ENCODE measurements at places on chromosomes 16 and 17.

GRCh38 chr17:31595666-31596381 lies 204.3 kb downstream of the RAB11FIP4 start:
- DNase-seq = no peak

- DNase-seq = peak; percentile 81
These were observed at the start of the genes NTHL1 and TSC2 for GRCh38 chr16:2047330-2048115. NTHL1 (minus strand) TSS chr16:2047834; CDS start chr16:2047823, 11 bp downstream. TSC2 (plus strand) TSS chr16:2047985; CDS start chr16:2048616, 631 bp downstream.

DNA sequence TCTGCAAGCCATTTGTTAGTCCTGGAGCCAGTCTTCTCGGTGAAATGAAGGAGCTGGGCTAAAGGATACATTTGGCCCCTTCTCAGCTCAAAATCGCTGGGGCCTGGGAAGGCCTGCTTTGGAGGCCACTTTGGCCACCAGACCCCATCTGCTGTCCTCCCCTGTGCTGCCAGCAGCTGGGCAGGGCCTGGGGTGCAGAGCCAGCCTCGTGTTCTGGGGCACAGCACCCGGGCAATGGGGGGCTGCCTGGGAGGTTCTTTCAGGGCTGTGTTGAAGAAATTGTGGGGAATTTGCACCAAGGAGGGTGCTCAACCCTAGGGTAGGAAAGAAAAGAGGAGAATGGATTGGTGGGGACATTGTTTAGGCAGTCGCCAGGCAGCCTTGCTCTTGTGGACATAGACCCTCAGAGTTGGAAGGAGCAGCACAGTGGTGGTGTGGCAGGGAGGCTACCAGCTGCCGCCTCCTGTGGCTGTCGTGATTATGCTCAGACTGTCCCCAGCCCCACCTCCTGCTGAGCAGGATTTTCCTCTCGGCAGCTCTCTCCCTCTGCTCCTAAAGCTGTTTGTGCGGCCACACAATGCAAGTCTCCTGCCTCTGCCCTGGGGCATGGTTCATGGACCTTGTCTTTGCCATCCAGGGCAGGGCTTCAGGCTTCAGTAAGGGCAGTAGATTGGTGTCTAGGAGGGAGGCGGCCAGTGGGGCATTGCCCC lies 174.8 kb downstream of the NTN1 start:
- DNase-seq = no peak

DNA sequence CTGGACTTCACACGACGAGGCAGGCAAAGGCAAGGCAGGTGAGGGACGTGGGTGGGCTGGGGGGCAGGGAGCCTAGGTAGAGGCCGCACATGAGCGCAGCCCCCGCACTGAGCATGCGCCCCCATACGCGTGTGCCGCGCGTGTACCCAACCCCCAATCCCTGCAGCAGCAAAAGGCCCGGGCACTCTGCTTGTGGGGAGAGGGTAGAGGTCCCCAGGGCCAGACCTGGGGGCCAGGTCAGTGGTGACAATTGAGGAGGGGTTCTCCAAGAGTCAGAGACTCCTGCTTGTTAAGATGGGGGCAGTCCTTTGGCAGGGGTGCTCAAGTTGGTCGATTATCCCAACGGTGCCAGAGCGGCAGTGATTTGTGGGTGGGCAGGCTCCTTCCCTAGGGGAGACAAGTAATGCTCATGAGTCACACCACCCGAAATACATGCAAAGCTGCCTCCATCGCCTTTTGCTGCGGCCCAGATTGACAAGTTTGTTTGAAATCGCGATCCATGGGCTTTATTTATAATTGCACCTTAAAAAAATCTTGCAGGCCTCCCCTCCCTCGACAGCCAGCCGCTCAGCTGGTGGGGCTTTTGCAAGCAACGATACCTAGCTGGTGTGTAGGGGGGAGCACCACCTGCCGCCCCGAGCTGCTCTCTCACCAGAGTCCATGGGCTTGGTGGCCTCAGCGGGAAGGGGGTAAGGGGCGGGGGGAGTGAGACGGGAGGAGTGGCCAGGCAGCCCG lies 1.1 kb upstream of the GIT1 start:
- DNase-seq = peak; percentile 69

- no peak for DNase-seq
These were observed 958 bp downstream of the CBX8 start for GRCh38 chr17:79795795-79796443.

DNA sequence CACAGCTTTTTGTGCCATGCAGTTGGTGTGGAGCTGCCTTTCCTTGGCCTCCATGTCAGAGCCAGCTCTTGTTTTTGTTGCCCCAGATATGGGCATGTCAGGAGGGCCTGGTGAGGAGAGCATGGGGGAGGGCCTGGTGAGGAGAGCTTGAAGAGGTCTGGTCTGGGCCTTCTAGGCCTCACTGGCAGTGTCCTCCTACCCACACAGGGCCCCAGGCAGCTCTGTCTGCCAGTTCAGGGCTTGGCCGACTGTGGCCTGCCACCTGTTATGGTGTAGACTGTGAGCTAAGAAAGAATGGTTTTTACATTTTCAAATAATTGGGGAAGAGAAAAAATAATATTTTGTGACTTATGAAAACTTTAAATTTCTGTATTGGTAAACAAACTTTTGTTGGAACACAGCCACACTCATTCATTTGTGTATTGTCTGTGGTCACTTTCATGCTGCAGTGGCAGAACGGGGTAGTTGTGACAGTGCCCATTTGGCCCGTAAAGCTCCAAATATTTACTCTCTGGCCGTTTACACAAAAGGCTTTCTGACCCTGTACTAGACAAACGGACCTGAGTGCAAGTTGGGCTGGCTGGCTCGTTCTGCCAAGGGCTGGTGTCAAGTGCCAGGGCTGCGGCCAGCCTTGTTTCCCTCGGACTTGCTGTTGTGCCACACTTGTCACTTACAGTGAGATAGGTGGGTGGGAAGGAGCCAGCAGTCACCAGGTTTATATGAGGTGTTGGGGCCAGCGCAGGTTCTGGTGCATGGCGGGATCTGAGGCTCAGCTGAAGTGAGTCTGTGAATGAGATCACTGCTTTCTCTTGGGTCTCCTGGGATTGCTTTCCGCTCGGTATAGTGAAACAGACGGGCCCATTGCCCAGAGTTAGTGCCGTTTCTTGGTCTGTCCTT lies 18.2 kb downstream of the PGS1 start:
- DNase-seq = no peak

GRCh38 chr16:81036751-81037350 lies 1.2 kb downstream of the ATMIN start:
- DNase-seq = no peak

DNA sequence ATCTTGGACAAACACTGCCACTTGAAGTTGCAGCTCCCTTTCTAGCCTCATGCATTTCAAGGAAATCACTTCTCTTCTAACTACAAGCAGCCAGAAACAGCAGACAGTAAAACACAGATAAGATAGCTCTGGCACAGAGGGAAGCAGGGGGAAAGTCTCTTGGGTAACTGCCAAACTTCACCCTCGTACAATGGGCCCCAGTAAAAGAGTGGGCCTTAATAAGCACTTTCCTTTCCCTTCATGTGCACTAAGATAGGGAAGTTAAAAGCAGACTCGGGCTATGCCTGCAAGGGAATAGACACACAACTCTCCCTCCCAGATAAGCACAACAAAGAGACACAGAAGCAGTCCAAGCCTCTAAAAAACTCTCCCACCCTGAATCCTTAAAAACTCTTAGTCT lies 4.2 kb upstream of the KRTAP4-5 start:
- no peak for DNase-seq

Measured in retinal pigment epithelial cell (primary cell).